ENCODE measurements at places on chromosomes 3 and 15.
A peak's percentile ranks its signal among the peaks of the same experiment; 100 is the strongest.

DNA sequence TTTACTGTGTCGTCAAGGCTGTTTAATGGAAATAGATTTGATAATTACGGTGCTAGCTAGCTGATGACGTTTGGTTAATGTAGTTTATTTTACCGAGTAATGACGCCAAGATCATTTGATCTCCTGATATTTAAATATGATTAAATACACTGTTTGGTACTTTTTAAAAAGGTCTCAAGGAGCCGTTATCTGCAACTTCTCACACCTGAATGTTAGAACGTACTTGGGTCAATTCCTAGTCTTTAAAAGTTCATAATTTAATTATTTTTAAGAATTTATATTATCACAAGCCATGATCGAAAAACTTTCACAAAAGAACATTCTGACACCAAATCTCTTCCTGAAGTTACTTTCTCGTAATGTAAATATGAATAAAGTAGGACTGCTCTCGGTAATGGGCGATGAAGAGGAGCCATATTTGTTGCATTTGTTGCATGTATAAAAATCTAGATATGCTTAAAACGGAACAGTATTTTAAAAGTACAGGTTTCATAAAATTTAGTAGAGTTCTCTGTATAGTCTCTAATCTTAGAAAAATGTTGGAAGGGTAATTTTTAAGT is 16.2 kb upstream of the CHD2 start:
- DNase-seq, result no peak

- DNase-seq, result no peak
These were observed 61.3 kb downstream of the VGLL4 start for GRCh38 chr3:11582191-11582968.

DNA sequence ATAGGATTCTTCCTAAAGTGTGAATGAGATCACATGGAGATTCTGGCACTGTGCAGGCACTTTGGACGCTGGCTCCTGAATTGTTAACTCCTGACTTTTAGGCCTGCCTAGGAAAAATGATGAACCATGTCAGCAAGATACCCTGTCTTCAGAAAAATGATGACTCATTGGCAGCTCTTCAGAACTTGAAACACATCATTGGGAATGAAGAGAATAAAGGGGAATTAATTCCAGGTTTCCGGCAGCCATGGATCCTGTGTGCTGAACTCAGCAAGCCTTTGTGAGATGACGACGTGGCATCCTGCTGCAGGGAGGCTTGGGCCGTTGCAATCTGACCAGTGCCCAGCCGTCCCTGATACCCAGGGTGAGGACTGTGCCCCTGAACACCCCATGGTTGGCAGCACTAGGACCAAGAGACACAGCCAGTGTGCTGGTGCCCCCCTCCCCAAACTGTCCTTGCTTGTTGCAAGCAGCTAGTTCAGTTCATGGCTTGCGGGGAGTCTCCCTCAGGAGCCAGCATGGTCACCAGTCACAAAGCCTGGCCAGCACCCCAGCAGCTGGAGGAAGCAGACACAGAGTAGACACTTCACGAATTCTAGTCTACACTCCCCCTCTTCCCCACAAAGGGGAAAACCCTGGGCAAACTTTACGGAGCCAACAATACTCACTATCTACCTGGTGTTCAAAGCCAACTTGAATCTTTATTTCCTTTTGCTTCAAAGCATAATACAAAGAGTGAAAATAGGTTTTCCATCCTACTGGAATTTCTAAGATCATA is 7.8 kb upstream of the LIPC start:
- DNase-seq, result no peak

DNA sequence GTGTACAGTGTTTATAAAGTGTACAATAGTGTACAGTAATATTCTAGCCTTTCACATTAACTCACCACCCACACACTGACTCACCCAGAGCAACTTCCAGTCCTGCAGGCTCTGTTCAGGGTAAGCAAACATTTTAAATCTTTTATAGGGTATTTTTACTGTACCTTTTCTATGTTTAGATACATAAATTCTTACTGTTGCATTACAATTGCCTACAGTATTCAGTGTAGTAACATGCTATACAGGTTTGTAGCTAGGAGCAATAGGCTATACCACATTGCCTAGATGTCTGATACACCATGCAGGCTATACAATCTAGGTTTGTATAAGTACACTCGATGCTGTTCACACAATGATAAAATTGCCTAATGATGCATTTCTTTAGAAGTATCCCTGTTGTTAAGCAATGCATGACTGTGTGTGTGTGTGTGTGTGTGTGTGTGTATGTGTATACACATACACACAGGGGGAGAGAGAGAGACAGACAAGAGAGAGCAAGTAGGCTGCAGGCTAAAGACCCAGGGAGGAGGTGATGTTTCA is 72.5 kb upstream of the PRR23C start:
- DNase-seq, result no peak

DNA sequence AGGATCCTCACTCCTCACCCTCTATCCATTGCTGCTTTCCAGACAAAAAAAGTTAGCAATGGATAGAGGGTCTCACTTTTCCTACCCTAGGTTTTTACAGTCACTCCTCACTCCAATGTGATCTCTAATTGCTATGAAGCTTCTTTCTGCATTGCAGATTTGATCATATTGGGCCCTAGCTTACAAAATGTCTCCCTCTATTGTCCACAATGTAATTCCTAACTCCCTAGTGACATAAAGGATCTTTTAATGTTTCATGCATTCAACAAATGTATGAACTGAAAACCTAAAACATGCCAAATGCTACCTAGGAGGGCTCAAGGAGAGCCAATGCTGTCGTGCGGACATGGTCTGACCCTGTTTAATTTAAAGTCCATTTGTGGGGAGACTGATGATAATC is 234.8 kb downstream of the CADM2 start:
- no peak for DNase-seq

- DNase-seq, result no peak
These were observed 110.8 kb downstream of the TIGIT start for GRCh38 chr3:114404590-114404989.

DNA sequence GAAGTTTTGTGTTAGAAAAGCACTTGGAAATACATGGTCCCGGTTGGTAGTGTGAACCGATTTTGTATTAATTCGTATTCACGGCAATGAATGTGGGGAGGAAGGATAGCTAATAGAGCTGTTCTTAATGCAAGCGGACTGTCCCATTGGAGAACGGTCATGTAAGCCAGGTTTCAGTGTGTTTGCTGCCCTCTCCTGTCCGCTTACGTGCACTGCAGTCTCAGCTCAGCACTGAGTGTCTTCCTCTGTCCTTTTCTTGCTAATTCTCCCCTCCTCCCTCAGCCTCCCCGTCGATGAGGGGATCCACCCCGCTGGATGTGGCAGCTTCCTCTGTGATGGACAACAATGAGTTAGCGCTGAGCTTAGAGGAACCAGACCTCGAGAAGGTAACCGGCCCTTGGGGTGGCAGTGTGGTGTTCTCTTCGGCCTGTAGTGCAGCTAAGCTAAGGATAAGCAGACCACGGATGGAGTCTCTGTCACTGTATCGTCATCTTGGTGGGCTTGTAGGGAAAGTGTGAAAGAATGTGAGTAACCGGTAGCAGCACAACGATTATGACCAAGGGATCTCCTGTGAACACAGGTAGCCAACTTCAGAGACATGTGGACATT is 267.5 kb upstream of the CHRM5 start:
- peak; percentile 62 for DNase-seq

GRCh38 chr3:66592927-66593625 is 92.3 kb upstream of the LRIG1 start:
- no peak for DNase-seq

GRCh38 chr3:41847679-41848078 is 114.2 kb downstream of the ULK4 start:
- no peak for DNase-seq
